ENCODE measurements at places on chromosomes 5 and 9.

GRCh38 chr5:122933956-122934355, 88.5 kb downstream of the SNX24 start:
- DNase-seq, result no peak

DNA sequence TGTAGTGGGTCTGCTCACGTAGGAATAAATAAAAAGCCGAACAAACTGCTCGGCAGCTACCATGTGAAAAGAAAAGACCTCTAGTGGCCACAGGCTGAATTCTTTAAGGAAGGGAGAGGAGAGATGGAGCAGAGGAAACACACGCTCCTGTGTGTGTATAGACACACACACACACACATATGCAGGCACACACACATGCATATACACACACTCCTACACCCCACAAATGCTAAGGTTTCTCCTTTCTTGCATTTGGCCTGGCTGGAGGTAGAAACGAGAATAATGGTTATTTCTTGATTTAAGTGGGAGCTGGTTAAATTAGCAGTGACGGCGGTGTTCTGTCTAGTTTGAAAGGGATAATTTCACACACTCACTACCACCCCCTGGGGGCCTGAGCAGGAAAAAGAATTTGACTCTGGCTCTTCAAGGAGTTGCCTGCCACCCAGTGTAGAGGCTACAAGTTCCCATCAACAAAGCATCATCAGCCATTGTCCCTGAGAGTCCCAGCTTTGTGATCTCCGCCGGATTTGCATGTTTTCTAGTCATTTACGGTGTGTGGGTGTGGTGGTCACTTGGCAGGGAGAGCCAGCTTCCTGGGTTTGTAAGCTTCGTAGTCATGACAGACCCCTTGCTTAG, at the start of gene INSYN2B:
TSS of gene INSYN2B (minus strand) at position 78 of the 636 bp plus-strand sequence. CDS start 96,597 bp downstream, outside the sequence.
- DNase-seq, result peak; percentile 88

DNA sequence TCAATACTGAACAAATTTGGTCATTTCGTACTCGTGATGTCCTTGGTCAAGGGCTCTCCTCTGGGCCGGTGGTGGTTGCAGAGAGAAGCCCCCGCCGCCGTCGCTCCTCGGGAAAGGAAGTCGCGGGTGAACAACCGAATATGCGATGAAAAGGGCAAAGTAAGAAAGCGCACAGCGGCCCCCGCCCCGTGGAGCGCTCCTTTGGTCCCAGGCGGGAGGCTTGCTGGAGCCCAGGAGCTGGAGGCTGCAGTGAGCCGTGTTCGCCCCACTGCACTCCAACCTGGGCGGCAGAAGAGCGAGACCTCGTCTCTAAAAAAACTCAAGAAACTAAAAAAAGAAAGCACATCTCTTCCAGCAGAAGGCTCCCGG, 108.4 kb upstream of the LARP1 start:
- no peak for DNase-seq

DNA sequence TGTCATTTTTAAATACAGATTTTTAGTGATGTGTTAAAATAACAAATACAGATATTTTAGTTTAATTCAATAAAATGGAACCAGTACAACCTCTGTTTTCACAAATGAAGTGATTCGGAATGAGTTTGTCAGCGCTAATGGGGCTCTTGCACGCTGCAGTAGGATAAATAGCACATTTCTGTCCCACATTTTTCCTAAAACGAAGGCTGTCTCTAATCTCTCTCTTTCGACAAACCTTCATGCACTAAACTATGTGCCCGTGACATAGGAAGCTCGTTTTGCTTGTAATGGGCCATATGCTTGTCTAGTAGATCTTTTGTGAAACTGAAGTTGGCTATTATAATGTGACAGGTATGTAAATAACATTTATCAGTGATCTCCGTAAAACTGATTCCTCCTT, 100.5 kb downstream of the INIP start:
- no peak for DNase-seq

GRCh38 chr5:87277279-87277835, 9.7 kb downstream of the RASA1 start:
- DNase-seq, result no peak

GRCh38 chr5:77876316-77876715, 100.2 kb upstream of the TBCA start:
- DNase-seq, result no peak

GRCh38 chr5:19322716-19323485, 665.1 kb downstream of the CDH18 start:
- no peak for DNase-seq

DNA sequence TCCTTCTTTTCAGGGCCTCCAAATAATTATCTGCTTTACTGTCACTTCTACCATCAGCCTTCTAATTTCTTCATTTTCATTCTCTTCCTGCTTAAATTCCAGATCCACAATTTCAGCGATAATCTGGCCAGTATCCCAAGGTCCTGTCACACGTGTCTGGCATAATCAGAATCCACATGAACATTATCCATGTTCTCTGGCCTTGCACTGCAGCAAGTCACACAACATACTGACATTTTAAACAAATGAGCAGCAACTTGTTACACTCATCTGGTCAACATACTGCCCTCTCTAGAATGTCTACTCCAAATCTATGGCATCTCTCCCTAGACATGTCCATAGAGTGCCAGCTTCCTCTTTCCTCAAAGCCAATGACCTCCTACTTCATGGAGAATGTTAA, 43.8 kb upstream of the RASEF start:
- no peak for DNase-seq

GRCh38 chr5:42270771-42271170, 152.5 kb upstream of the GHR start:
- DNase-seq, result no peak

GRCh38 chr5:101915554-101915953, 380.5 kb downstream of the SLCO4C1 start:
- DNase-seq, result no peak

GRCh38 chr9:114184071-114184470, 28.7 kb downstream of the COL27A1 start:
- DNase-seq, result no peak

GRCh38 chr9:120603591-120603990, 23.6 kb upstream of the CDK5RAP2 start:
- no peak for DNase-seq

- no peak for DNase-seq
These were observed 15.2 kb downstream of the RAPGEF1 start for GRCh38 chr9:131724683-131725082.

DNA sequence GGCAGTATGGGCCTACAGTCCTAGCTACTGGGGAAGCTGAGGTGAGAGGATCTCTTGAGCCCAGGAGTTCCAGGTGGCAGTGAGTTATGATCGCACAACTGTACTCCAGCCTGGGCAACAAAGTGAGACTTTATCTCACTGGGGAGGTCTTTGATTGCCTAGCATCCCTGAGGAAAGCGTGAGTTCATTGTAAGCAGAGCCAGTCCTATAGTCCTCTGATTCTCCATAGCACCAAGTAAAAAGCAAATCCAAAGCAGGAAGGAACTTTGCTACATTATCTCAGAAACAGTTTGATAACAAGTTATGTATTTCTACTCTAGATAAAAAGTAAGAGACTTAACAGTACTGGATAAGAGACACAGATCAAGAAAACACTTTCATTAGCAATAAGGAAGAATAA, 37.6 kb downstream of the ANKRD31 start:
- no peak for DNase-seq

GRCh38 chr5:179113143-179113530, 53.0 kb downstream of the ZNF354C start:
- DNase-seq, result no peak

- no peak for DNase-seq
These were observed 25.7 kb downstream of the FRMPD1 start for GRCh38 chr9:37676411-37676830.

GRCh38 chr5:157177953-157178352, 2.7 kb upstream of the ITK start:
- no peak for DNase-seq

DNA sequence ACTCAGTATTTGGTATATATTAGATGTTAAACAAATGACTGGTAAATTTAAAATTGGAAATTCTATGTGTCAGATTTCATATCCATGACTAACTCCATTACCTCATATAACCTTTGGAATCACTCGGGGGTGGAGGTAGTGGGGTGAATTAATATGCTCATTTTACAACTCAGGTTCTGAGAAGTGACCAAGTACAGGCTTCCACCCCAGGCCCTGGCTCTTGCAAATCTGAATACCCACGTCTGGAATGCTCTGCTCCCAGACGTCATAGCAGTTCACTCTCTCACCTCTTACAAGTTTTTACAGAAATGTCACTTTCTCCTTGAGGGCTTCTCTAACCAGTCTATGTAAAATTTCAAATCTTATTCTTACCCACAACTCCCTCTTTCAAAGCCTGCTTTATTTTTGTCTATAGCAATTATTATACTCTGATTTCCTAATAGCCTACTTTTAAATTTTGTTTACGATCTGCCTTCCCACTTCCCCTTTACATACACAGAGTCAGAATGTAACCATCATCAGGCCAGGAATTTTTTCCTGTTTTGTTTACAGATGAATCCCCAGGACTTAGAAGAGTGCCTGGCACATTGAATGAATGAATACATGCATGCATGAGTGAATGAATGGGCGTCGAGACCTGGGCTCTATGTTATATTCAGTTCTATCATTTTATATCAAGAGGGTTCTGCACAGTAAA, 134.1 kb upstream of the IFNE start:
- no peak for DNase-seq

DNA sequence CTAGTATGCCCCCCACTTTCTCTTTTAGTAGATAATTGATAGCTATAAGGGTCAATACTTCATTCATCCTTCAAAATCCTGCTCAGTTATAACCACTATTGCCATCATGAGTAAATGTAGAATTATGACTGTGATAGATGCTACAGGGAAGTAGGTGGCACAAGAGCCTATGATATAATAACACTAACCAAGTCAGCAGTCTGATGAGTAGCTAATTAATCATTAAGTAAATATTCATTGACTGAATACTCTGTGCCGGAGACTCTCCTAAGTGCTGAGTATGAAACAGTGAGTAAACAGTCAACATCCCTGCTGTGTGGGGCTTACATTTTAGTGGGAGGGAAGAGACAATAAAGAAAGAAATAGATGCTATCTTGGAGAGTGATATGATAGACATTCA, 430.3 kb upstream of the ZNF462 start:
- DNase-seq, result no peak

DNA sequence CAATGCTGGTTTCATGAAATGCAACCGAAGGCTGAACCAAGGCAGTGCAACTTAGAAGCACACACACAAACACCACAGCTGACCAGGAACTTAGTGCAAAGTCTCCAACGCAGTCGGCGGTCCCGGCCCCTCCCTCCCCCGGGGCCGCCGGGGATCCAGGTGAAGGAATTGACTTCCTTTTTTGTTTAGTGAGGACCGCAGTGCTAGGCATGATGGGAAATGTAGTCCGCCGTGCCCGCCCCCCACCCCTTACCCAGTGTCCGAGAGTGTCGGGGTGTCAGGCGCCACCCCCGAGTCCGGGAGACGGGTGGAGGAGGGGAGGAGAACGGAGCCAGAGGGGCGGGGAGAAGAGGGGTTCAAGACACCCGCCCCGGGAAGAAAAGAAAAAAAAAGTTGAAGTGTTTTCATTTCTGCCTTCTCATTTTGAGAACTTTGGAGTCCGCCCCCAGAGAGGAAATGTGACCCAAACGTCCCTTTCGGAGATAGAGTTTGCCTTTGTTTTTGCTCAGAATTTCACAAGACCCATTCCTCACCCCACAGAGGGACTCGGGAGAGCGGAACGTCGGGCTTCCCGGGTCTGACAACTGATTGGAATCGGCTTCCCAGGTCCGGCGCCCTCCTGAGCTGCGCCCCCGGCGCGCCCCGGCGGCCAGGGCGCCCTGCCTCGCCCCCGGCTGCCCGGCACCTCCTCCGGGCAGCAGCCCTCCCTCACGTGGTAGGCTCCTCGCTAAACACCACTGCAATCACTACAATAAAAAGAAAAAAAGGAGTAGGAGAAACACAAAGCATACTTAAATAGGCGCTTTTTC, 2.0 kb downstream of the IER5L start:
- peak; percentile 31 for DNase-seq

GRCh38 chr9:126219648-126220063, 107.0 kb upstream of the MVB12B start:
- no peak for DNase-seq

DNA sequence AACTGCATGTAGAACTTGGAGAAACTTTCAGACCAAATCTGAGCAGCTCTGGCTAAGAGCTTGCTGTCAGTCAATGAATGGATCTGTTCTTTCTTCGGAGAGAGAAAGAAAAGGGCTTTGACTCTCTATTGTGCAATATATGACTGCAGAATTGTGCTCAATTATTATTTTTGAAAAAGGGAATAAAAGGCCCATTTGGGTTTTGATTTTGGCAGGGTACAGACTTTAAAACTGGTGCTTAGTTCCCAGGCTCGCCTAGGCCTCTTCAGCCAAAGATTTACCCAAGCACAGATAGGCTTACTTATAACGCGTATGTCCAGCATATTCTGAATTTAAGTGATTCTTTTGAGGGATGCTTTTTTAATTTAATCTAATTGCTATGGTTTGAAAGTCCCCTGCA, 59.3 kb downstream of the RETREG1 start:
- no peak for DNase-seq

- DNase-seq, result no peak
These were observed 95.2 kb downstream of the TMEM232 start for GRCh38 chr5:110631236-110631635.

- no peak for DNase-seq
These were observed 508.0 kb downstream of the GADD45G start for GRCh38 chr9:90112788-90113187.

All from dermis microvascular lymphatic vessel endothelial cell (primary cell).